NCI-H1694 treated with DMSO at 0.1 percent for 48 hours (cell line): ENCODE measurements at places on chromosomes 13 and 19.

- DNase-seq = no peak
These were observed 193.6 kb upstream of the STARD13 start for GRCh38 chr13:33479105-33479504.

DNA sequence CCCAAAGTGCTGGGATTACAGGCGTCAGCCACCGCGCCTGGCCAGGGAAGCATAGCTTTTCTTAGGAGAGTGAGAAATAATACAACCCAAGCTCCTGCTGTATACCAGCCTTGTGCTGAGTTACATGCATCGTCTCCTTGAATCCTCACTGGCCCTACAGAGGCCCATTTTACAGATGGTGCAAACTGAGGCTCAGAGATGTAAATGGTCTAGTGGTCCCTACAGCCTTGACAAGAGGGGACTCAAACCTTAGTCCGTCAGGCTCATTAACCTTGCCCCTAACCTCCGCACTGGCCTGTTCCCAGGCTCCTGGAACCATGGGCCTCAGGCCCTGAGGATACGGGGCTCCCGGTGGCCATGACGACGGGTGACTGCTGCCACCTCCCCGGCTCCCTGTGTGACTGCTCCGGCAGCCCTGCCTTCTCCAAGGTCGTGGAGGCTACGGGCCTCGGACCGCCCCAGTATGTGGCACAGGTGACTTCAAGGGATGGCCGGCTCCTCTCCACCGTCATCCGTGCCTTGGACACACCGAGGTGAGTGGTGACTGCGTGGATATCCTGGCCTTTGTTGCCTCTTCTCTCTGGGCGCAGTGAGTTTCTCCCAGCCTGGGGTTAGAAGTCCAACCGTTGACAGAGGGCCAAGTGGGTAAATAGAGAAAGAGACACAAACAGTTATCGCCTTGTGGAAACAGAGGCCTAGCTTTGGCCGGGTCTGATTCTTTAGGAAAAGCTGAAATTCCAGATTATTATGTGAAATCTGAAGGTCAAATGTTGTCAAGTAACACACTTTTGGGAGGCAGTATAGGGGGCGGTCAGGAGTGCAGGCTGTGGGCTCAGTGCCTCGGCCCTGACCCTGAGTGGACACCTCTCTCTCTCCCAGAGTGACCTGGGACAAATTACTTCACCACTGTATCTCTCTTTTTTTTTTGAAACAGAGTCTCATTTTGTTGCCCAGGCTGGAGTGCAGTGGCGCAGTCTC is 8.7 kb downstream of the MARCHF2 start:
- no peak for DNase-seq

GRCh38 chr13:70987043-70987442 is 878.8 kb upstream of the KLHL1 start:
- no peak for DNase-seq

DNA sequence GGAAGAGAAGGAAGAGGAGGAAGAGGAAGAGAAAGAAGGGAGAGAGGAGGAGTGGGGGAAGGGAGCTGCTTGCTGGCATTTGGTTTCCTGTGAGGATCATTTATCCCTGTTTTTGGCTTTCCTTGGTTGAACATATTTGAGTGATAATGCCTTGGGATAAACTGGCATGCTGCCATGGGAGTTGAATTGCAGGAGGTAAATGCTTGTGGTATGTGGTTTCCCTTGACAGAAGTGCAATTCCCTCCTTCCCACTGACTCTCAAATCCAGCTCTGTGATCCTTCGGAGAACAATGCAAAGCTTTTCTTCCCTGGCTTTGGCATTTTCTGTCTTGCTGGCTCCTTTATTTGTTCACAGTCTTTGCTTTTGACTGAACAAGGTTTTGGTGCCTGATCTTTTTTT is 27.2 kb upstream of the CBY2 start:
- DNase-seq = no peak

DNA sequence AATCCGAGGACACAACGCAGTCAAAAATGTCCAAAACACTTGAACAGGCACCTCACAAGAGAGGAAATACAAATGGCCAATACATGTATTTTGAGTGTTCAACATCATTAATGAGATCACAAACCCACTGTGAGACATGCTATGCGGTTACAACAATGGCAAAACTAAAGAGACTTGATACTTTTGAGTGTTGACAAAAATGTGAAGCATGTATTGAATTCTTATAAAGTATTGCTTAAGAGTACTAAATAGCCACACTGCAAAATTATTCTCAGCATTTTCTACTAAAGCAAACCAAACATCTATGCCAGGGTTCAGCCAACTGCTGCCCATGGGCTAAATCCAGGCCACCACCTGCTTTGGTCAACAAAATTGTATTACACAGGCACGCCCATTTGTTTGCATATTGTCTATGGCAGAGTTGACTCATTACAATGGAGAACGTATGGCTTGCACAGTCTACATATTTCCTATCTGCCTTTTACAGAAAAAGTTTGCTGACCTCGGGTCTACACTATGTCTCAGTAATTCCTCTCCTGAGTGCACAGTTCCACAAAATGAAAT is 135.3 kb downstream of the B3GLCT start:
- no peak for DNase-seq

DNA sequence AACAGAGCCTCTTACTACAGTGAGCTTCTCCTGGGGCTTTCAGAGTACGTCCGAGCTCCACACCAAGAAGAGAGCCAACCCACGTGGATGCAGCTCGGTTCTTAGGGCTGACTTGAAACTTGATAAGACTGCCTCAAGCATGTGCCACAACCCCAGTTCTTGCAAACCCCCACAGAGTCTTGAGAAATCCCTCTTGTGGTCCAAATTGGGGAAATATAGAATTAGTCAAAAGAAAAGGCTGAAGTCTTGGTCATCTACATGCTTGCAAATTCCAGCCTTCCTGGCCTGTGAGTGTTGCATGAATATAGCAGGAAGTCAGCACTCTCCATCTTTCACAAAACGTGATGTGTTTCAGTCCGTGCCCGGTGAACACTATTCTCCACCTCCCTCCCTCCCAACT is 95.2 kb downstream of the GGACT start:
- no peak for DNase-seq

DNA sequence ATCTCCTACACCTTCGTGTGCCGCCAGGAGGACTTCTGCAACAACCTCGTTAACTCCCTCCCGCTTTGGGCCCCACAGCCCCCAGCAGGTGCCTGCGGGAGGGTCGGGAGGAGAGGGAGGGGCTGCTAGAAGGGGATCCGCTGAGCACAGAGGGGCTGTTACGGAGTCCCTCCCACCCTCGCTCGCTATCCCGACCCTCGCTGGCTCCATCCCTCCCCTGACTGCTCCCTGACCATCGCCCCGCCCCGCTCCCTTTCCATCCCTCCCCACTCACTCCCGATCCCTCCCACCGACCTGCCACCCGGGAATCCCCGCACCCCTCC is 780 bp downstream of the CD177 start:
- no peak for DNase-seq

GRCh38 chr13:109208522-109208921 is 577.9 kb downstream of the IRS2 start:
- DNase-seq = no peak

GRCh38 chr13:73835138-73835721 is 299.0 kb downstream of the KLF12 start:
- peak; percentile 65 for DNase-seq

DNA sequence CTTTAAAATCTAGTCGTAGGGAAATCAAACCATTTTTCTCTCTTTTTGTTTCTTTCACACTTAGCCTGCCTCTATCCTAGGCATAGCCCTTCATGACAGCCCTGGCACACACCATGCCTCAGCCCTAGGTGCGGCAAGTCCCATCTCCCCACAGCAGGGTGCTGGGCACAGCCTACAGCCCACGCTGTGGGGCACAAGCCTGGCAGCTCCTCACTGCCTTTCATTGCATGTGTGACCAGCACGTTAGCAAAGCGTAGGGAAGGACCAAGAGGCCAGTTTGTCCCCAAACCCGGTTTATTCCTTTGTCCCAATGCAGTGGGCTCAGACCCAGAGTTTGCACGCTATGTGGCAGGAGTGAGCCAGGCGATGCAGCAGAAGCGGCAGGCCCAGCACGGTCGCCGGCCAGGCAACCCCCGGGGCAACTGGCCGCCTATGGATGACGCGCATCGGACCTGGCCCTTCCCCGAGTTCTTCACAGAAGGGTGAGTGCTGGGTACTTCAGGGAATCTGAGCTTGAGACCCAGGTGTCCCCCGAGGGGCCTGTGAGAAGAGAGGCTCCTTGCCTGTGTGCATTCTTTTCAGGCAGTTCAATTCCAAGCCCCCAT is 17.3 kb upstream of the GPI start:
- no peak for DNase-seq

DNA sequence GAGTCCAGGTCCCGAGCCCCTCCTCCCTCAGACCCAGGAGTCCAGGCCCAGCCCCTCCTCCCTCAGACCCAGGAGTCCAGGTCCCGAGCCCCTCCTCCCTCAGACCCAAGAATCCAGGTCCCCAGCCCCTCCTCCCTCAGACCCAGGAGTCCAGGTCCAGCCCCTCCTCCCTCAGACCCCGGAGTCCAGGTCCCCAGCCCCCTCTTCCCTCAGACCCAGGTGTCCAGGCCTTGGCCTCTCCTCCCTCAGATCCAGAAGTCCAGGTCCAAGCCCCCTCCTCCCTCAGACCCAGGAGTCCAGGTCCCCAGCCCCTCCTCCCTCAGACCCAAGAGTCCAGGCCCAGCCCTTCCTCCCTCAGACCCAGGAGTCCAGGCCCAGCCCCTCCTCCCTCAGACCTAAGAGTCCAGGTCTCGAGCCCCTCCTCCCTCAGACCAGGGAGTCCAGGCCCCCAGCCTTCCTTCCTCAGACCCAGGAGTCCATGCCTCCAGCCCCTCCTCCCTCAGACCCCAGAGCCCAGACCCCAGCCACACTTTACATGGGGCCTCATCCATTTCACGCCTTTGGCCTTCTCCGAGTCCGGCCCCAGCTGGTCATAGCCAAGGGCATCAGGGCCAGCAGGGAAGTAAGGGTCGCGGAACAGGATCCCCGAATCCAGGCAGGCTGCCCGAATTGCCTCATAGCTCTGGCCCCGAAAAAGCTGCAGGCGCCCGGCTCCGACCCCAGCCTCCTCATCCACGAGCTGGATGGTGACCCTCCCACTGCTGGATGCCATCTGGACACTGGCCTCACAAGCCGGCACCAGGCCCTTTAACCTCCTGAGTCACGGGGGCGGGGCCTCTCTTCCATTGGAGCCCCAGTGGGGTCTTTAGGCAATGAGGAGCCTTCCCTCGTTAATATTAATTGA is 628 bp downstream of the CAPN12 start:
- DNase-seq = no peak

GRCh38 chr13:37302686-37303085 is 197.2 kb upstream of the CSNK1A1L start:
- DNase-seq = no peak

DNA sequence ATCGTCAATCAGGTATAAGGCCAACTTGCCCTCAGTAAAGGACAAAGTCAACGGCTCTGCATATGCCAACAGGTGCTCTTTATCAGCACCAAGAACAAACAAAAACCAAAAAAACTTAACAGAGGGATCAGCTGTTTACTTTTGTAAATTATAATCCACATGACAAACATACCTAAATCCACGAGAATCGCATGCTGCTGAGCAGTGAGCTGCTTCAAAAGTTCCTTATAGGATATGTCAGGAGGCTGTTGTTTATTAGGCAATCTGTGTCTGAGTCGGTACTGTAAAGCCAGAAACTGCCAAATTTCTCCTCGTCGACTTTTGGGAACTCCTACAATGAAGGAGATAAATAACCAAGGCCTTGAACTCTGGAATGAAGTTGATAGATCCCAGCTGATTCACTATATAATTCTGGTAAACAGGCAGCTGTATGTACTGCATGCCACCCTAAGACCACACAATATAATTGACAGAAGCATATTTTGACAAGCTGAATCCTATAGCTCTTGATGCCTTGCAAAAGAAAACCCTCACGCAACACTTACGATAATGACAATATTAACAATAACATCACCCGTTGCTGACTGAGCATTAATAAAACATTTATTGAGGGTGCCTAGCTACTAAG is 179.8 kb downstream of the TBC1D4 start:
- no peak for DNase-seq

DNA sequence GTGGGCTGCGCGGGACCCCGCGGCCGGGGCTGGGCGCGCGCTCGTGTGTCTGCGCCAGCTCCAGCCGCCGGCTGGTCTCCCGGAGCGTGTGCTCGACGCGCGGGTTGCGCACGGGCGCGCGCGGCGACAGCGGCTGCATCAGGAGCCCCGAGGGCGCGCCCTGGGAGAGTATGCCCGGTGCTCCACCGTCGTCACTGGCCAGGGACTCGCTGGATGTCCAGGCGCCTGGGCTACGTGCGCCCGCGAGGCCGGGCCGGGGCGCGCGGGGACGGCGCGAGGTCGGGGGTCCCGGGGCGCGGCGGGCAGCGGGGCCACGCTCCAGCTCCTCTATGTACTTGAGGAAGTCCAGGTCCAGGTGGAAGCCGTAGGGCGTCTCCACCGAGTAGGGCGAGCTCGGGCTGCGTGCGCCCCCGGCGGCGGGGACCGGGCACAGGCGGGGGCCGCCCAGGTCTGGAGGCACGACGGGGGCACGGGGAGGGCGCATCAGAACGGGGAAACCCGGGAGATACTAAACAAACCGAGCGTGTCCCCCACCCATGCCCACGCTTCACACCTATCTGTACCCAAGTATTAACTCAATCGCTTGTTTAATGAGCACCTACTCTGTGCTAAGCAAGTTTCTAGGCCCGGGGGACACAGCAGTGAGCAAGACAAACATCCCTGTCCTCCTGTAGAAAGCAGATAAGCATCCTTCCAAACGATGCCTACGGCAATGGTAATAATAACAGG is 7.6 kb downstream of the KANK3 start:
- no peak for DNase-seq

GRCh38 chr13:97224544-97225300 is 2.6 kb downstream of the MBNL2 start:
- DNase-seq = no peak

DNA sequence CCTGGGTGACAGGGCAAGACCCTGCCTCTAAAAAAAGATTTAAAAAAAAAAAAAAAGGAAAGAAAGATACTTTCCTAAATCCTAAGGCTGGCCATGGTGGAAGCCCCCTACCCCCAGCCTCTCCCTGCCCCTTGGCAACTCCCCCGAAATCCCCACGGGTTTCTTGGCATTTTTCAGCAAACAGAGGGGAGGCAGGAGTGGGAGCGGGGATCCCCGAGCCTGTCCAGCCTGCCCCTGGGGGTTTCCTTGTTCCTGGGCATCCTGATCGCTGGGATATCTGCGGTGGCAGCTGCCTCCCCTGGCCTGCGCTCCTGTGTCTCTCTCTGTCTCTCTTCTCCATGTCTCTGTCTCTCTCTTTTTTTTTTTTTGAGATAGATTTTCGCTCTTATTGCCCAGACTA is 3.4 kb upstream of the EBI3 start:
- no peak for DNase-seq

DNA sequence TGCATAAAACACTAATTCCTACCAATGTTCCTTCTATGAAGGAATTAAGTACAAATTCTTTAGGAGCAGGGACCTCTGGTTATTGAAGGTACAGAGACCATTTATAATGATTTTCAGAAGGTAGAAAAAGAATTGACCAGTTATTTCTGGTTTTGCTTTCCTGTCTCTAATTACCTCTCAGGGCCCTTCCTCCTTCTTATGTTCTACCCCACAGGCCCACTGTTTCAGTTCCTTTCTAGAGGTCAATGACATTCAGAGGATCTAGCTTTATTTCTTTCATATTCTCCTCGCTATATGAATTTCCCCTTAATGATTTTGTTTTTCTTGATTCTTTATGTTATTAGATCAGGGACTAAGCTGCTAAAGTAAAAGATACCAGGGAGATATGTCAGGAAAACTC is 345.0 kb upstream of the SPRY2 start:
- no peak for DNase-seq
